ENCODE measurements at places on chromosomes 3 and 15.

DNA sequence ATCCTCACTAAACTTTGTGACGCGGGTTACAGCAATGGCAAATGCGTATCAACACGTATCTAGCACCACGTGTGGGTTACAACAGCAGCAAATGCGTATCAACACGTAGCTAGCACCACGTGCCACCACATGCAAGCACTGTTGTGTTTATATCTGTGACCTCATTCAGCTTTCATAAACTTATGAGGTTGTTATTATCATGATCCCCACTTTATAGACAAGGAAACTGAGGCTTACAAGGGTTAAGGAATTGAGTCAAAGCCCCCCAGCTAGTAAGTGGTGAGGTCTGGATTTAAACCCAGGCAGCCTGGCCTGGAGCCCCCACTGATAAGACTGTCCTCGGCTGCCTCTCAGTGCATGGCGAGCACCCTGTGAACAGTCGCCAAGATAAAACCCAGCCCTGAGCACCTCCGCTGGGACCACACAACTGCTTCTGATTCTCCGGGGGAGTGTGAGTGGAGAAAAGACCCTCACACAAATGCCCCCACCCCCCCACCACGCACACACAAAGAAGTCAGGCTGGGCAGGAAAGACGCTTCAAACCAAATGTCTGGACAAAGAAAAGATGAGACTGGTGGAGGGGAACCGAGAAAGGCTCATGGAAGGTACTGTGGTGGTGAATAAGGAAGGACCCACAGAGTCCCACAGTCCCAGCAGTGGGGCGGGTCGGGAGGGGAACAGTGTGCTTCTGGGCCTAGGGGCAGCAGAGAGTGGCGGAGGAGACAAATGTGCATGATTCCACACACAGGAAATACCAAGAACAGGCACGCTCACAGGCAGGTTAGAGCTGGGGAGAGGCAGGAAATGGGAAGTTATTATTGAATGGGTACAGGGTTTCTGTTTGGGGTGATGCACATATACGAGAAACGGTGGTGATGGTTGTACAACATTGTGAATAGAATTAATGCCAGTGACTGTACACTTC, 173.4 kb downstream of the XXYLT1 start:
- DNase-seq, result no peak

DNA sequence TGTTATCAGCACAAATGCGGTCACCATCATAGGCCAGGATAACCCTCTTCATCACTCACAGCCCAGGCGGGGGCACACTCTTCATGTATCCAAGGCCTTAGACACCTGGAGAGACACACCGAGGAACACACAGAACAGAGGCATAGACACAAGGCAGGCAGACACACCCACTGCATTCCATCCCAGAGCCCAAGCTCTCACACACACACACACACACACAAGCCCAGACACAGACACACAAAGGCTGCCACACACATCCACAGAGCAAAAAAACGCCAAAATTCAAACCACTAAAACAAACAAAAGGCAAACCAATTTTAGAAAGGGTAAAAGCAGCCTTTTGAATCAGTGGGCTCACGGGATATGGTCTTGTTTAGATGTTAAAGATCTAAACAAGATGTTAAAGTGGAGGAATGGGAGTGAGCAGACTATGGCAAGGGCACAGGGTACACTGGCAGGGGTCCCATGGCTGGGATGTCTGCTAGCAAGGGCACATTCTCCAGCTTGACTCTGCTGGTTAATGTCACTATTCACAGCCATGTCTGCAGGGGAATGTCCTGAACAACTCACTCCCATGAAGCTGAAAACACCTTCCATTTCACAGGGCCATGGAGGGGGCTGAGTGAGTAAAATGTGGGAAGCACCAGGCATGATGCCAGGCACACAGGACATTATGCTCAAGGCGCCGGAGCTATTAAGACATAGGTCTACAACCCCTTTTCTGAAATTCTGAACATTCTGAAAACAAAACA, 14.9 kb upstream of the CRABP1 start:
- DNase-seq, result no peak

DNA sequence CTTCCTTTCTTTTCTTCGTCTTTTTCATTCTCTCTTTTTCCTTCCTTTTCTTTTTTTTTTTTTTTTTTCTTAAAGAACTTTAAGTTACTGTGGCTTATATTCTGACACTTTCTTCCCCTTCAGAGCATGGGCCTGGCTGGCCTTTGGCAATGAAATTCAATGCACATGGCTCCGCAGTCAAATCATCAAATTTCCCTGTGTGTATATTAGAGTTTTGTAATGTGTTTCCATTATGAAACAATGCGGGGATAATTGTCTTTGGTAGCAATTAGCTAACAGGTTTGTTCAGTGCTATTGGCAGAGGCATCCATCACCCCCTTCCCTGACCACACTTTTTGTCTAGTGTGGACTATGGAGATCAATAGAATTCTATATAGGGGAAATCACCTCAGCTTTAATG, 80.5 kb downstream of the CDIN1 start:
- no peak for DNase-seq

DNA sequence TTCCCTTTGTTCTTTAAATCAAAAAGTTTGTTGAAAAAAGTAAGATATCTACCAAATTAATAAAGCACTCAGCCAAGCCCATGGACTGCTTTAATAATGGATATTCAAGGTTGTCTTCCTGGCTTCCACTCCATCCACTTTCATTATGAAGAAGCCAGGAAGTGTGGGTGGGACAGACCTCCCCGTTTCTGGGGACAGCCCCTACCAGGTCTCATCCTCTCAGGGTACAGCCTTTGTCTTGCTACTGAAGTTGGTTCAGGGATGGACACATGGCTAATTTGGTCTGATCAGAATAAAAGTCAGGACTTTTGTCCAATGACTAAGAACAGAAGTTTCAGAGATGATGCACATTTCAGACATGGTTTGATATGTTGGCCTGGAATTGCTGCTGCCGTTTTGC, 32.6 kb downstream of the CCNB2 start:
- no peak for DNase-seq

GRCh38 chr15:101168463-101168824, 83.4 kb downstream of the CHSY1 start:
- DNase-seq, result no peak

- no peak for DNase-seq
These were observed 261.3 kb downstream of the RPLP1 start for GRCh38 chr15:69713726-69714559.

- DNase-seq, result no peak
These were observed 41.2 kb downstream of the TIMP4 start for GRCh38 chr3:12117473-12117872.

GRCh38 chr3:47705391-47705790, 76.3 kb downstream of the SMARCC1 start:
- DNase-seq, result no peak

DNA sequence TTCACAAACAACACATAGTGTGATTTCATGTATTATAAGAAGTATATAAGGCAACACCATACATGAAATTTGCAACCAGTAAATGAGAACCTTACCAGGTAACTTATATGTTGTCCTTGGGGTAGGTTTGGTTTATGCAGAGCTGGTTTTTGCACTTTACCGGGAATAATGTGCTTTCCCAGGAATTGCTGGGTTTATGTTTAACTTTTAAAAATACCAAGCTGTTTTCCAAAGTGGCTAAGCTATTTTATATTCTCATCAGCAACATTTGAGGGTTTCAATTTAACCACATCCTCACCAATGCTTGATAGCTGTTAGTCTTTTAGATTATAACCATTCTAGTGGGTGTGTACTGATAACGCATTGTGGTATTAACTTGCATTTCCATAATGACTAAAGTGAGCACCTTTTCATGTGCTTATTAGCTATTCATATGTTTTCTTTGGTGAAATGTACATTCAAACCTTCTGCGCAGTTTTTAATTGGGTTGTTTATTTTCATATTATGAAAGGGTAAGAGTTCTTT, 71.6 kb downstream of the KY start:
- DNase-seq, result no peak

- no peak for DNase-seq
These were observed 69.0 kb downstream of the RGMA start for GRCh38 chr15:93019971-93020370.

DNA sequence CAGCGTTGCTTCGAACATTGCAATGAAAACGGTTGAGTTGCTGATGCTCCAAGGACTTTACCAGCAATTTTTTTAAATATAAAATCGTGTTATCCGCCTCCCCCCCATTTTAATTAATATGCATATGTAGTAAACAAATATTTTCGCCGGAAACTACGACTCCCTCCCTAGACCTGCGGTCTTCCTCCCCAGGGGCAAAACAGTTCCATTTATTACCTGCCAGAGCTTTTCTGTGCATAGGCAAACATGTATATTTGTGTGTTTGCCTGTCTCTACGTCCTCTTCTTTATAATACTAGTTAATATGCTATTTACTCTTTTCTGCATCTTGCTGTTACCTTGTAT, 593 bp upstream of the RSL24D1 start:
- no peak for DNase-seq

GRCh38 chr3:115660646-115661337, 37.5 kb downstream of the GAP43 start:
- no peak for DNase-seq

DNA sequence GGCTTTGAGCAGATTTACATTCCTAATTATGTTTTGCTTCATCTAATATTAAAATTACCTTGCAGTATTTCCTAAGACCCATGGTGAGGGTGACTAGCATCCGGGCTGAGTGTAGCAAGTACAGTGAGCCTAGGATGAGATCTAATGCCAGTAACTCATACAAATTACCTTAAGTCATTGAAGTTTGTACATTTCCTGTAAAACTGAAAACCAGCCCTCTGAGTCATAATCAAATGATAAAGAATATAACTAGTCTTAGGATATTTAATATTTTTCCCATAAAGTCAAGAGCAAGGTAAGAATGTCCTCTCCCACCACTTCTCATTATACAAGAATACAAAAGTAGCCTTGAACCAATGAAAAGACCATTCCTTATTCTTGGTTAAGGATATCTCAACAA, 54.8 kb upstream of the CHRM5 start:
- DNase-seq, result no peak

DNA sequence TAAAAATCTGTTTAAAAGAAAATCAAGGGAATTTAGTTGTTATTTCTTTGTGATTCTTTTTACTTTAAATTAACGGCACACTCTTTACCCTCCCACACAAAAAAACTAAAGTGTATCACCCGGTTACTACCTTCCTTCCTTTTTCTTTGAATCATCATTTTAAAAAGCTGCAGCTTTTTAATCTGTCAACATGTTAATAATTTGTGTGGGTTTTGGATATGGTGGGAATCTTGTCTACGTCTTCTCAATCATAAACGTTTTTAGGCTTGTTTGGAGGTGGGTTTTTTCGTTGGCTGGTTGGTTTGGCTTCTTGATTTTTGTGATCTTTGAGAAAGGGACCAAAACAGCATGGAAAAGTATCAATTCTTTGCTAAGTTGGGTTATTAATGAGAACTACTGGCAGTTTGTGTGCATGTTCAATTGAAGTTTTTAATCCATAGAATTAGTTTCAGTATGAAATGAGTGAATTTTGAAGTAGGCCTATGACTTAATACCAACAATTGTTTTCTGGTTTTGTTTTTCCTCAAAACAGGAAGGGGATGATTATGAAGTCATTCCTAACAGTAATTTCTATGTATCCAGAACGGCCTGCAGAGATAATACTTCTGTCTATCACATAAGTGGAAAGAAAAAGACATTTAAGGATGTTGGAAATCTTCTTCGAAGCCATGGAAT, 4.5 kb downstream of the SMC4 start:
- DNase-seq, result no peak

DNA sequence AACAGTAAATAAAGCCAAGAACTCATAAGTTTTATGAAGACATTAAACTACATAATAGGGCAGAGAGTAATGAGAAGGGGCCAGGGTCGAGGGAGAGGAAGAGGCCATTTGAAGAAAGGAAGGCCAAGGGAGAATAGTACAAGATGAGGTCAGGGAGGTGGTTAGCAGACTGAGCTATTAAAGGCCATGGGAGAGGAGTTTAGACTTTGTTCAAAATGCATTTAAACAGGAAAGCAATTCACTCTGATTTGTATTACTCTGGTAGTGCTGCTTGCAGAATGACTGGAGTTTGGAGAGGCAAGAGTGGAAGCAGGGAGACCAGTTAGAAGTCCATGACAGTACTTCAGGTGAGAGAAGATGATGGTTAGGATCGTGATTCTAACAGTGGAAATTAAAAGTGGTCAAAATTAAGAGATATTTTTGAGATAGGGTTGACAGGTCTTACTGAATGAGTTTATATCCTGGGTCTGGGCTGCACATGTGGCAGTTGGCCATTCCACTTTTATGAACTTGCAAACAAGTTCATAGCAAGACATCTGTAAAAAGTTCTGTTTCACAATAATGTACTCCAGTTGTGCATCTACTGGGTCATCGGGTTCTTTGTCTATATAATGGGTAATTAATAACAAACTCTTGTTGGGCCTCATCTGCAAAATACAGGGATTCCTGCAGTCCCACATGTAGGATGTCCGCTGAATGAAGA, 16.3 kb downstream of the PPP2R3A start:
- DNase-seq, result no peak

DNA sequence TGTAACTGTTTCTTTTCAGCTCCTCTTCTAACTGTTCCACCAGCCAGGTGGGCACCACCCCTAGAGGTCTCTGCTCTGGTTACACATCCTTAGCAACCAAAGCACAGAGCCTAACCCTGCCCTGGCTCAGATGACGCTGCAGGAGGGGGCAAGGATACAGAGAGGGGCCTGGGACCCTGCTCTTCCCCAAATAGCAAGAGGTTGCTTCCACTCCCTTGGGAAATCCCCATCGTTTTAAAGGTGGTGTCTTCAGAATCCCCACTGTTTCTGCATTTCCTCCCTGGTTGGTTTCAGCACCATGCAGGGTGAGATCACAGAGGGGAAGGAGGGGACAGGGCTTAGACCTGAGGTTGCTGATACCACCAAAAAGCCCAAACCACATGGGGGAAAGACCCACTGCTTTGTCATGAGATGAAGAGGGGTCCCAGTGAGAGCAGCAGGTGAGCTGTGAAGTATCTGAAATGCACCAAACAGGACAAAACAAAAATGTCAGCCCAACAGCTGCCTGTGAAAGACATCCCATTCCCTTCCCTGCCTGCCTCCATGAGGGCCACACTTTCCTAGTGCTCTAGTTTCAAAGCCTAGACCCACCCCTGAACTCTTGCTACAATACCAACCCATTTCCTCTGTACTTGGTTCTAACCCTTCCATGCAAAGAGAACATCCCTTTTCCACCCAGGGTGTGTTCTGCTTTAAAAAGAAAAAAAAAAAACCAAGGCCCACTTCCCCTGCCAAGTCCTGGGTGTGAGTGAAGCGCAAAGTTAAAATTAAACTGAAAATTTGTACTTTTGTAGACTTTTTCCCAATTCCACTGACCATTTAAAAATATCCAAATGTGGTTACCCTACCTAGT, 29.0 kb downstream of the ANP32A start:
- DNase-seq, result no peak

DNA sequence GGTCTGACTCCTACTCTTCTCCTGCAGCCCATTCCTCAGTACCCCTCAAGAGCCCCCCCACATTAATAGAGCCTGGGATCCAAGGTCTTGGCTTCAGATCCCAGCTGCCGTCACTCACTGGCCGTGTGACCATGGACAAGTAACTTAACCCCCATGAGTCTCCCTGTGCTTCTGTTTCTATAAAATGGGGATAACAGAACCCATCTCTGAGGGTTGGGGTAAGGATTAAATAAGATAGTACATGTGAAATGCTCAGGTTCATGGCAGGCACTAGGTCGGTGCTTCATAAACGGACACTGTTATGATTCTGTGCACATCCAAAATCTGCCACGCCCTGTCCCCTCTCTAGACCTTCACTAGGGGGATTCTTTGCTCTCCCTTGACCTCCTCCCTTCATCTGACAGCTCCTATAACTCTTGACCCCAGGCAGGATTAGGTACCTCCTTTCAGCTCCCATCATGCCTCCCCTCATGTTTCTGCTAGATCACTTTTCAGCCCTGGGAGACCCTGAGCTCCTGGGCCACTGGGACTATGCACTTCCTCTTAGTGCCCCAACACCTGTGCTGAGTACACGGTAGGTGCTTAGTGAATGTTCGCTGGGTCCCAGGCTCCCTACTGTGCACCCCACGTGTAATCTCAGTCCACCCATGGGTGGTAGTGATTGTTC, 1.5 kb downstream of the CAND2 start:
- no peak for DNase-seq

All from hypothalamus (tissue), 51 donors.